Right atrium auricular region (tissue), 2 donors: ENCODE measurements at places on chromosomes 12 and 14. TPM values are rescaled to one million over a fixed set of nuclear protein-coding genes. Genes with fewer than 3 reads are reported as not detected.

The TRIM9 gene
- total RNA-seq: 1.3 TPM

The RD3L gene
- 25.2 TPM for total RNA-seq

The KLRK1 gene
- total RNA-seq: 0.59 TPM

The FAM186B gene
- not detected for total RNA-seq

The WDHD1 gene
- 0.94 TPM for total RNA-seq

DNA sequence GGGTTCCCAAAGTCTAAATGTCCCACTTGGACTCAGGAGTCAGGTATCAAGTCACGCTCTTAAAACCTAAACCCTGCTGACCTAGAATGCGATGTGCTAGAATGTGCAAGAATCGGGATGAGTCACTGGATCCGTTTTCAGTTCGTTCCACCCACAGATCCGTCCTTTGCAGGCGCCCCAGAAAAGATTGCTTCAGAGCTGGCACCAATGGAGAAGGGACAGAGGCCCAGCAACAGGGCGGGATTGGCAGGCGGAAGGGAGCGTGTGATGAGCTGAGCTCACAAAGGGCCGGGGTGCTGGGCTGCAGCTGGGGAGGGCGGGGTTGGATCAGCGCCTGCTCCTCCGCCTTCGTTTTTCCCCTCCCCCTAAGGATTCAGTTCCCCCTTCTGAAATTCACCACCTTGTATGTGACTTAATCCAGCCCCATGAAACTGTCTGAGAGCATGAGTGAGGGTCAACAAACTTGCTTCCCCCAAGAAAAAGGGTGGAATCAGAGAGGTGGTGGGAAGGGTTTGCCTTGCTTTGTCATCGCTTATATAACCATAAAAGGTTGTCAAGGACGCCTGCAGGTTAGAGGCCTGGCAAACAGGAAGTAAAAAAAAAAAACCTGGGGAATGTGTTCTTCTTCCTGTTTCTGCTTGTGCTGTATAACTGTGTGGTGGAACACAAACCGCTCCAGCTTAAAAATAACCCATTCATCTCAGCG, 2.8 kb upstream of the UBC start:
- DNase-seq: peak; percentile 99
- H3K27me3 ChIP-seq: no peaks in the 10 kb centered on the region
- H3K4me3 ChIP-seq: peak overlapping the region; percentile 19

DNA sequence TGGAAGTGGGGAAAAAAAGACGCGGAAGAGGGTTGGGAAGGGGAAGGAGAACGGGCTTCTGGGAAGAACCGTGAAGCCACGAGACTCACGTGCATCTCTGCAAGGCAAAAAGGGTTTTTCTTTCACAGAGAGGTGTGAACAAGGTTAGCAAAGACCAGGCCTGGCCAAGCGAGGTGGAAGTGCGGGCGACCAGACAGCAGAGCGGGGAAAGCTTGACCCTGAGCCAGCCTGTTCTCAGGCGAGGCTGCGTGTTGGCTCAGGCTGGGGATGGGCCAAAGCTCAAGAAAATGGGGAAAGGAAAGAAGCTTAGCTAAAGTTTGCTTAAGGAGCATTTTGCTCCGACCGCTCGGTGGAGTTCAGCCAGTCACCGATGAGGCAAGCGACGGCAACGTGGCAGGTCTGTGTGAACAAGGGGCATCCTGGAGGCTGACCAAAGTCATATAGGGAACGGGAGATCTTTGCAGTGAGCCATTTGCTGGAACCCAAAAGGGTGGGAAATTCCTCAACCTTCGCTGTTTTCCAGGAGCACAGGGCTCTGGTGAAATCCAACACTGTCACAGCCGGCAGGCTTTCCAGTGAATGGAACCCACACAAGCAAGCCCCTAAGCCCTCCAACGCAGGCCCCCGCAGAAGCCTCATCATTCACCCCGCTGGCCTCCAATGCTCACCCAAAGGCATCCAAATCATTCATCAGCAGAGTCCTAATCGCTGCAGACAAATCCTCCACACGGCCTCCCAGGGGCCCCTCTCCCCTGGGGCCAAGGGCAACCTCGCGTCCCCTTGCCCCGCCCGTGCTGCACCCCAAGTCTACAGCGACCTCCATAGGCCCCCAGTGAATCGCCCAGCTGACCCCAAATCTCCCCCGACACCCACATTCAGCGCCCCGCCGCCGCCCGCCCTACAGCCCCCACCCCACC, 754 bp downstream of the ZNF605 start:
- H3K27me3 ChIP-seq: no peaks in the 10 kb centered on the region
- peak overlapping the region; percentile 97 for H3K27ac ChIP-seq
- H3K4me3 ChIP-seq: peak overlapping the region; percentile 88
- peak; percentile 61 for DNase-seq

DNA sequence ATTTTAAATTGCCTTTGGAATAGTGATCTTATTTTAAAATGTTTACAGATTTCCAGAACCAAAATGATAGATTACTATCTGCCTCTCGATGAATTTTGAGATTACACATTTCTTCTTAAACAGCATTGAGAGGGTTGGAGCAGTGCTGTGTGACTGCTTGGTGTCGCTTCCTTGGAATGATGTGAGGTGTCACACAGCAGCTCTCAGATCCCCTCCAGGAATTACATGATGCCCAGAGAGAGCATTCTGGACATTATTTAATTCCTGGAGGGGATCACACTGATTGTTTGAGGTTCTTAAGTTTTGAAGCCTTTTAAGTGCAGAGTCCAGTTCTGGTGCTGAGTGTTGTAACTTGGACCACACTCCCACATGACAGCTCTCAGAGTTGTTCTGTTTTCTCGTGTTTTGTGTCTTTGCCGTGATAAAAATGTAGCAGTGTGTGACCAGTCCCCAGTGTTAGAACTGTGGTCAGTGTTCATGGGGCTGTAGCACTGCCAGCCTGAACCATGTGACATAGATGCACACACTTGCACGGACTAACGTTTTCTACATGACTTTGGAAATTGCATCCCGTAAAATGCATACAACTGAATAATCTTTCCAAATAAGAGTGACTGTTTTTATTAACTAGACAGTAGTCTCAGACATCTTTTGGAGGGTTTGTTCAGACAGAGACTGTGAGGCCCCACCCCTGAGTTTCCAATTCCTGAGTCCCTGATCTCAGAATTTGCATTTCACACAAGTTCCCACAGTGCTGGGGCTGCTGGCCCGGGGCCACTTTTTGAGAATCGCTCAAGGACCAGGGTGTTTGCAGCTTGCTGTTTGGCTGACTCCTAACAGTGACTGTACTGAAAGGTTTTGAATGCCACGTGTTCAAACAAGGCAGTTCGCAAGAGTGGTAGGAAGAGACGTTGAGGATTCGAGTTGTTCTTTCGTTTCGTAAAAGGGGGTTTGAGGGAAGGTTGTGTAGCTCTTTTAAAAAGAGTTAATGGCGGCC, 26.0 kb downstream of the XRCC3 start:
- no peak overlapping the region for H3K27ac ChIP-seq
- no peaks in the 10 kb centered on the region for H3K27me3 ChIP-seq
- no peak for DNase-seq
- peaks cover 23% of the 10 kb centered on the region for H3K4me1 ChIP-seq
- peaks cover 52% of the 10 kb centered on the region for H3K36me3 ChIP-seq

DNA sequence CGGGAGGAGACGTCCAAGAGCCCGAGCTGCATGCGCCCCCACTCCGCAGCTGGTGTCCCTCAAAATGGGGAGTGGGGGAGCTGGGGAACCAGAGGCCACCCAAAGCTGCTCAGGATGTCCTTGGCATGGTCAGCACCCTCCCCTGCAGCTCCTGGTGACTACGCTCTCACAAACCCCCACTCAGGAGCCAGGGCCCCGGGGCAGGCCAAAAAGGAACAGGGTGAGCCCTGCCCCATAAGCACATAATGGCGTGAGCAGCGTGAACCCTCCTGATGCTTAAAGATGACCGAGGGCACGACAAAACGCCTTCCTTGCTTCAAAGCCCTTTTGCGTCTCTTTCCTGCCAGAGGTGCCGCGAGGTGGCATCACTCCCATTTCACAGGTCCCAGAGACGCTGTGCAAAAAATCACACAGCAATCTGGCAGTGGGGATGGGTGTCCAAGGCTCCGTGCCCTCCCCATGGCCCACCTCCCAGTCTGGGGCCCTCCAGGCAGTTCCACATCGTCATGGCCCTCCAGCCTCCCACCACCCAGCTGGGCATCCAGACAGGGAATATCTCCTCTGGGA, 13.5 kb downstream of the NCOR2 start:
- peak overlapping the region; percentile 64 for H3K27ac ChIP-seq
- no peaks in the 10 kb centered on the region for H3K4me1 ChIP-seq
- DNase-seq: no peak
- no peaks in the 10 kb centered on the region for H3K36me3 ChIP-seq
- no peaks in the 10 kb centered on the region for H3K27me3 ChIP-seq
